ENCODE measurements at places on chromosomes 5 and 9.

DNA sequence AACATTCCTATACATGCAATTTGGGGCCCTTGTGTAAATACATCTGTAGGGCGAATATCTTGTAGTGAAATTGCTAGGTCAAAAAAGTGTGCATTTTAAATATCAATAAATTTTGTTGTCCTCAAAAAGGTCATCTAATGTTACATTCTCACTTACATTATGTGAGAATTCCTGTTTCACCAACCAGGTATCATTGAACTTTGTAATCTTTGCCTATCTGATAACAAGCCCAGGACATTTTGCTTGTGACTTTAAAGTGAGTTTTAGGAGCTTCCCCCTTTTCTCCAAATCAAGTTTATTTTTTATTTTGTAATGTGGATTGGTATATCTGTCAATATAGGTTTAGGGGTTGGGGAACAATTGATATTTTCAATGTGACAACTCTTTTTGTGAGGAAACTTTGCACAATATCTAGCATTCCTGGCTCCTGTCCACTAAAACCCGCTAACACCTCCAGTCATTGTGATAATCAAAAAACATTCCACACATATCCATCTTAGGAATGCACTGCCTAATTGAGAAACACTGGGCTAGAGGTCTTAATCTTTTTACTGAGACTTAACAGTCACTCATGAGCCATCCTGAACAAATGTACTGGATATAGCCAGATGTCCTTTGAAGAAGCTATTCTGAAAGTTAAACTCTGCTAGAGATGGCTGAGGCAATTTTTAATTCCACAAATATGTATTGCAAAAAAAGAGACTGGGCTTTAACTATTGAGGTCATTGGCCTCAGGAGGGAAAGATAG is 72.5 kb upstream of the SLC1A1 start:
- DNase-seq = no peak

GRCh38 chr5:173882632-173883031 is 5.5 kb upstream of the CPEB4 start:
- DNase-seq = no peak

- no peak for DNase-seq
Measured at GRCh38 chr5:157590478-157590877, 14.9 kb upstream of the ADAM19 start.

DNA sequence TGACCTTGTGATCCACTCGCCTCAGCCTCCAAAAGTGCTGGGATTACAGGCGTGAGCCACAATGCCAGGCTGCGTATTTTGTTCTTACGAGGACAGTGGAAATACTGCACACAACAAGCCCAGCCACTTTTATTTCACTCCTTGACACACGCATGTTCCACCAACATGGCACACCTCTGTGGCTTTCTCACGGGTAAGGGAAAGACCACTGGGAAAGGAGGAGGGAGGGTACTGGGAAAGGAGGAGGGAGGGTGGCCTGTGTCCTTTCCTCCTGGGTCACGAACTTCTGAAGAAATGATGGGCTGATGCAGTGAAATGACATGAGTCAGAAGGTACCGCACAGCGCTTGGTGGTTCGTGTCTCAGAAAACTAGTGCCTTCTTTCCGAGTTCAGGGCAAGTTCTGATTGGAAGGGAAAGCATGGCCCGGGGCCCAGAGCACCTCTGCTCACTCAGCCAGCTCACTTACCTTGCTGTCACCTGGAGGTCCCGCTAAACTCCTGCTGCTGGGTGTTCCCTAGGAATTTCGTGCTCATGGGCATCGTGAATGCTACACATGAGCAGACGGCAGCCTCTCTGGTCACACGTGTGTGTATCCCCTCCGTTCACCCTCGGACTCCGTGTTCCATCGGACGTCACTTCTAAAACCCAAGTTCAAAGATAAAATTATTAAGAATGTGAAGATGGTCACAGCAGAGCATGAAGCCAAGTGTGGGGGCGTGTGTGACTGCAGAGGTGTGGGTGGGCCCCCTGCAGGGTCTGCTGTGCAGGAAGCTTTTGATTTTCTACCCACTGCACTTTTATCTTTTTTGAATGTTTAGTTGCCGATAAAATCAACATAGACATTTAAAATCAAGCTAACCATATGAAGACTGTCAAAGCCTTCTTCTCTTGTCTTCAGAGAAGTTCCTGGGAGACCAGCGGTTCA is 42.9 kb downstream of the LAMC3 start:
- DNase-seq = no peak

GRCh38 chr5:171288066-171288465 is 21.0 kb upstream of the TLX3 start:
- DNase-seq = no peak

- DNase-seq = no peak
Measured at GRCh38 chr9:134205672-134206310, 41.4 kb upstream of the RNU6ATAC start.

DNA sequence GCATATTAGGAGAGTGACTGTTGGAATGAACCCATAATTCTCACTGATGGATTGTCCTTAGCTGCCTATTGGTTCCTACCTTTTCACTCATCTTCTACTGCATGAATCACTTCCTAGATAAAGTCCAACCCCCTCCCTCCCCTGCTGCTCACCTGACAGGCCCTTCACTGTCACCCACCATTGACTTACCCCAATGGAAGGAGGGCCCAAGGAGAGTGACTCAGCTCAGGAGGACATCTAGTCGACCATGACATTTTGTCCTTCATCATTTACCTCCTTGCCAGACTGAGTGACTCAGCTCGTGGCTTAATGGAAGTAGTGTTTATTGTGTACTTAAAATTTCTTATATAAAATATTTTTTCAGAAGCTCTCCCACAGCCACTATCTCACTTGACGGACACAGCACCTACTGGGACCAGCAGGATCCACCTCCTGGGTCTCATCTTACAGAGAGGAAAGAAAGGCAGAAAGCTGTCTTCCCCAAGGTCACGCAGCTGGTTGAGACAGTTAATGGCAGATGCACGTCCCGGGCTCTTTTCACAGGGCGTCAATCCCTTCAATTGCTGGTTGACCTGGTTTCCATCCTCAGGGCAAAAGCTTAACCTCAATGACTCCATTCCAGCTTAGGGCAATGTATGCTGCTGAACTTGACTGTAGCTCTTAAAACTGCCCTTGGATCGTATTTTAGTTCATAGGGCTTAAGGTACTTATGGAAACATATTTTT is 142.3 kb downstream of the MARCHF11 start:
- DNase-seq = no peak

DNA sequence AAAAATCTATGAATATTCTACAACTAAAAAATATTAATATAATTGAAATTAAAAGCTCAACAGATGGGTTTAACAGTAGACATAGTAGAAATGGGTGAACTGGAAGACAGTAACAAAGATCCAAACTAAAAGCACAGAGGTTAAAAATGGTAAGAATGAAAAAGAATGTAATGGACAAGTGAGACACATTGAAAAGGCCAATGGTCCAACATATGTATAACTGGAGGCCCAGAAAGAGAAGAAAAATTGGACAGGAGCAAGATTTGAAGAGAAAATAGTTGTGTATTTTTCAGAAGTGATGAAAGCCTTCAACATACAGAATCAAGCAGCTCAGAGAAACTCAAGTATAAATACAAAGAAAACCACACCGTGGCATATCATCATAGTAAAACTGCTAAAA is 58.6 kb downstream of the PCDHGC5 start:
- DNase-seq = no peak

DNA sequence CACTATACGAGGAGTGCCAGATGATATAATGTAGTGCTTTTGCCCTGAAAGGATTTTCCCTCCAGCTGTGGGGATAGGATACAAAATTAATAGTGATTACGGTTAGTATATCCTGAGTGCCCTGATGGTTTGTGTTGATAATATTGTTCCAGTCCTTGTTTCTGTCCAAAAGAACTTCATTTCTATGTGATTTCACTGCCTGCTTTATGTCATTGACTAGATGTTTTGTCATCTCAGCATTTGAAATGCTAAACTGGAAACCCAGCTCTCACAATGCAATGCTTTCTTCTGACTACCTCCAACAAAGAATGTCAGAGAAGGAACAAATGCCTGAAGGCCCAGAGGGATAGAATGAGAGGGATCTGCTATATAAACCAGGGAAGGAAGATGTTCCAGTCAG is 177.8 kb downstream of the NIPBL start:
- no peak for DNase-seq

GRCh38 chr9:78371981-78372380 is 75.1 kb downstream of the PSAT1 start:
- DNase-seq = no peak

GRCh38 chr5:129098488-129099183 is 4.1 kb downstream of the ISOC1 start:
- peak; percentile 24 for DNase-seq

All from DND-41 (cell line).